Activated naive CD4-positive, alpha-beta T cell treated with anti-CD3 and anti-CD28 coated beads, Interleukin-2, amount 10 ng/mL, durations not matched to agents 5 hours and 36 hours (primary cell): ENCODE measurements at places on chromosomes 1 and 21. TPM values are rescaled to one million over a fixed set of nuclear protein-coding genes. Genes with fewer than 3 reads are reported as not detected.

Gene TNN
- total RNA-seq, result not detected

Gene LCE1E
- total RNA-seq, result not detected

Gene LYSMD1
- 3.1 TPM for total RNA-seq

Gene LAPTM5
- total RNA-seq, result 580 TPM

Gene CCDC181
- not detected for total RNA-seq

Gene DCDC2B
- 0.10 TPM for total RNA-seq

Gene ELAPOR1
- total RNA-seq, result 2.4 TPM

Gene TCEANC2
- total RNA-seq, result 11.7 TPM

Gene ACTN2
- not detected for total RNA-seq

Gene ALX3
- not detected for total RNA-seq

Gene PLEKHN1
- 4.3 TPM for total RNA-seq

Gene PDPN
- total RNA-seq, result not detected

Gene LCE6A
- total RNA-seq, result not detected

Gene DPYD
- 78.2 TPM for total RNA-seq

Gene GSTM1
- total RNA-seq, result 0.24 TPM

Gene KCNJ9
- not detected for total RNA-seq
